AG04450 (cell line): ENCODE measurements at places on chromosomes 12 and 14. TPM values are rescaled to one million over a fixed set of nuclear protein-coding genes. Genes with fewer than 3 reads are reported as not detected.

GRCh38 chr12:93676408-93677194 lies 574 bp upstream of the CRADD start:
- no peak for DNase-seq

DNA sequence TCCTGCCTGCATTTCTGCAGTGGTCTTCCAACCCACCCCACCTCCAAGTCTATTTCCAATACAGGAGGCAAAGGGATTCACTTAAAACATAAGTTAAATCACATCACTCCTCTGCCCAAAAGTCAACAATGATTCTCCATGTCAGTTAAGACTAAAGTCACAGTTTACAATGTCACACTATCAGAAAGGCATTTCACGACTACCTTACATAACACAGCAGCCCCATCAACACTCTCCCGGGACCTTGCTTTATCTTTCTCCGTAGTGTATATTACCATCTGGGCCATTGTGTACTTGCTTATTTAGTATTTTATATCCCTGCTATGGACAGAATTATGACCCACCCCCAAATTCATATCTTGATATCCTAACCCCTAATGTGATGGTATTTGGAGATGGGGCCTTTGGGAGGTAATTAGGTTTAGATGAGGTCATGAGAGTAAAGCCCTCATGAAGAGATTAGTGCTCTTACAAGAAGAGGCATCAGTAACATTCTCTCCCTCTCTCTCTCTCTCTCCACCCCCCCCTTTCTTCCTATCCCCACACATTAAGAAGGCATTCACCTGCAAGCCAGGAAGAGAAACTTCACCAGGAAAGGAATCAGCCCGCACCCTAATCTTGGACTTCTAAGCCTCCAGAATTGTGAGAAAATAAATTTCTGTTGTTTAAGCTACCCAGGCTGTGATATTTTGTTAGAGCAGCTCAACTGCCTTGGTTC lies 112.7 kb downstream of the GXYLT1 start:
- DNase-seq: no peak

GRCh38 chr12:88516811-88517210 lies 63.5 kb downstream of the KITLG start:
- DNase-seq: no peak

- DNase-seq: peak; percentile 66
These were observed 1.8 kb upstream of the LRFN5 start for GRCh38 chr14:41604721-41605531.

- no peak for DNase-seq
These were observed 55.3 kb downstream of the PSMA6 start for GRCh38 chr14:35347323-35348043.

DNA sequence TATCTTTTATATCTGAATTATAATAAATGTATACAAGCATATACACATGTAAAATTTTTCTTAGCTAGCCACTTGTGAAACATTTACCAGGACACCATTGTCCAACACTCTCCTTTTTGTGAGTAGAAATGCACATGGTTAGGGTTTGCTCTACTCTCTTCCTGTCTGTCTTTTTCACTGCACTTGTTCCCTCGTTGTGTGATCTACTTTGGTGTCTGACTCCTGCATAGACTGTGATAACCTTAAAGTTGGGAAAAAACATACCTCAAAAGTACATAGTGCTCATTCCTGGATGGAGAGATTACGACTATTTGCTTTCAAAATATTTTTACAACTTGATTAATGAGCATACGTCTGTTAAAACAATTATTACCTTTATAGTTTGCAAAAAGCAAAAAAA lies 294.1 kb upstream of the FLRT2 start:
- no peak for DNase-seq

GRCh38 chr12:108644811-108645120 lies 11.1 kb upstream of the SELPLG start:
- no peak for DNase-seq

DNA sequence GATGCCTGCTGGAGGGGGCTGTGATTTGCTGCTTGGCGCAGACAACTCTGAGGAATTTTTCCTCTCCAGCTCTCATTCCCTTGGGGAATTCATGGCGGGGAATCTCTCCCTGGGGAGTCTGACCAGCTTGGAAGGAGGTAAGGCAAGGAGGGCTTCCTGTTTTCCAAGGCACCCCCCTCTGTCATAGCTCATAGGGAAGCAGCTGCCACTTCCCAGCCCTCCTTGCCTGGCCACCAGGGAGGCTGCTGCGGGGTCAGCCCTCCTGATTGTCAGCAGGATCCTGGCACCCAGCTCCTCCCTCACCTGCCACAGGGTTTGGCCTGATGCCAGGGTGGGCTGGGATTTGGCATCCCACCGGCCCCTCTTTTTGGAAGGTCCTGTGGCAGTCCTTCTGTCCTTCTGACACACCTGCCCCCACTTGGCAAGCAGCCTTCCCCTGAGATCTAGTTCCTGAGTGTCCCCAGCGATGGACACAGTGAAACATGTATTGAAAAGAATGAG lies 74.9 kb downstream of the TSPAN9 start:
- no peak for DNase-seq

DNA sequence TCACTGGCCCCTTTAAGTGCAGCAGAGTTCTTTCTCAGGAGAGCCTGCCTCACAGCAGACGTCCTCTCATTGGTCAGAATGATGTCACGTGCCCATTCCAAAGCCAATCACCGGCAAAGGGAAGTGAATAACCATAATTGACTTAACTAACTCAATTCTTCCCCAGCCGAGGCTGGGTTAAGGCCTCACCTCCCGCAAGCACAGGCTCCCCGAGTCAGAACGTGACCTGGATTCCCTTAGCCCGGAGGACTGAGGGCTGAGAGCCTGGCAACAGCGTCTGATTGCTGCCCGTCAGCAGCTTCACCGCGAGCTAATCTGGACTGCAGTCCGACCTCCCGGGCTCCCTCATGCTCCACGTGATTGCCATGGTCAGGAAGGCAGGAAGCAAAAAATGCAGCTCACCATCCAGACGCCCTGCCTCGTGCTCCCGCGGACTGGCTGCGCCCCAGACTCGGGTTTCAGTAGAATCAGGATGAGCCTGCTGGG lies 92.1 kb upstream of the FZD10 start:
- DNase-seq: no peak

GON7 gene
- polyA plus RNA-seq: 7.5 and 8.2 TPM in 2 replicates

RNU4-1 gene
- under 0.01 TPM in 1 of 2 replicates, not detected in the other for polyA plus RNA-seq

ASIC1 gene
- polyA plus RNA-seq: 9.9 and 10.2 TPM in 2 replicates

UBC gene
- polyA plus RNA-seq: 1,376 and 1,684 TPM in 2 replicates
